Fibroblast of lung (primary cell): ENCODE measurements at places on chromosomes 11 and 22.
A peak's percentile ranks its signal among the peaks of the same experiment; 100 is the strongest.

DNA sequence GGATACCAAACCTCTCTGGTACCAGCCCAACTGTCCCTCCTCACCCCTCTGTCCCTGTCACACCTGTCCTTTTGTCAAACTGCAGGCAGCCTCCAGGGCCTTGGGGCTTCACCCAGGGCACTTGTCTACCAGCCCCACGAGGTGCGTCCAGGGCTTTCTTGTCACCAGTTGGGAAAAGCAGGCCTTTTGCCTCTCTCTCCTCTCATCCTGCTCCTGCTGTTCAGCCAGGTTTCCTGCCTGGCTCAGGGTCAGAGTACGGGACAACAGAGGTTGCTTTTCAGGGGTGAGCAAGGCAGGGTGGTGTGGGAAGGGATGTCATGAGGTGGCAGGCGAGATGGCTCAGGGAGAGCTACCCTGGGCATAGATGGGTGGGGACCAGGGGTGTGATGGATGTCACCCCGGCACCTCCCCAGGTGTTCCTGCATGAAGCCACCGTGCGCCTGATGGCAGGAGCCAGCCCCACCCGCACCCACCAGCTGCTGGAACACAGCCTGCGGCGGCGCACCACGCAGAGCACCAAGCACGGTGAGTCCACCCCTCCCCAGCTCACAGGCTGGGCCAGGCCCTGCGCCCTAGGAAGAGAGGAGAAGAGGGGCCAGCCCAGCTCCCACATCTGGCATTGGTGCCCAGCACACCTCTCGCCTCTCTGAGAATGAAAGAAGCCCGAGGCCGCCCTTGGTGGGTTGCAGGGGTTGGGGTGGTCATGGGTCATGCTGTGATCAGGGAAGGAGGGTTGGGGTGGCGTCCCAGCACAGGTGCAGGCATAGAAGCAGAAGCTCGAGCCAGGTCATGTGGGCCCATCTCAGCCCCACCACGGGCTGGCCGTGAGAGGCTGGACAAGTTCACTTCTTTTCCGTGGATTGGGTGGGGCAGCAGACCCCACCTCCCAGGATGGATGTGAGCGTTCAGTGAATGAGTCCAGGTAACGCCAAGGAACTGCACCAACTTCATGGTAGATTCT, 10.1 kb downstream of the SHISA8 start:
- no peak for DNase-seq

DNA sequence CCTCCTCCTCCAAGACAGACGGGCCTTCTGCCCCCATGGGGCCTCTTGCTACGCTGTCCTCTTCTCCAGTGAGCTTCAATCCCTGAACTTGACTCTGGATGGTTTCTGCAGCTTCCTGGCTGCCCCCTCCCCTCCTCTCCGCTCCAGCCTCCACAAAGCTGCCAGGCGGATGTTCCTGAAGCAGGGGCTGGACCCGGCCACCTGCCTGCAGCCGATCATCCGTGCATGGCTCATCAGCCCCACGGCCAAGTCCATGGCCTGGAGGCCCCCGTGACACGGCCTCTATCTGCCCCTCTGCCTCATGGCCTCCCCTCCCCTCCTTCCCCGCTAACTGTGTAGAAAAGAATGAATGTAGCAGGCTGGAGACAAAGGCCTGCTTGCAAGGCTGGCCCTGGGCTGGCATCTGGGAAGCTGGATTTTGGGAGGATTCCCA, 6.8 kb upstream of the SUN2 start:
- DNase-seq, result no peak

DNA sequence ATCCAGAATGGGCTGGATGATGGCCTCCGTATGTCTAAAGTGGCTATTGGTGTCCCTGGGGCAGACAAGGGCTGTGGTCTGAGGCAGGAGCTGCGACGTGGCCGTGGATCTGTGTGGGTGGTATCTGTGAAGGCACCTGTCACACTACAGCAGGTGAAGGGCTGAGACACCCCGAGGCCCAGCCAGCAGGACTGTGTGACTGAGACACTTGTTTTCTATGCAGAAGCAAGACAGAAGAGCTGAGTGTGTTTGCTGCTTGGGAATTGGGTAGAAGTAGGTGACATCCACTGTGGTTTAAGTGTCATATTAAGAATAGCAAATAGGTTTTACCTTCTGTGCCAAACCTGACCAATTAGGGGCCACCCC, 35.0 kb downstream of the AMPD3 start:
- no peak for DNase-seq

DNA sequence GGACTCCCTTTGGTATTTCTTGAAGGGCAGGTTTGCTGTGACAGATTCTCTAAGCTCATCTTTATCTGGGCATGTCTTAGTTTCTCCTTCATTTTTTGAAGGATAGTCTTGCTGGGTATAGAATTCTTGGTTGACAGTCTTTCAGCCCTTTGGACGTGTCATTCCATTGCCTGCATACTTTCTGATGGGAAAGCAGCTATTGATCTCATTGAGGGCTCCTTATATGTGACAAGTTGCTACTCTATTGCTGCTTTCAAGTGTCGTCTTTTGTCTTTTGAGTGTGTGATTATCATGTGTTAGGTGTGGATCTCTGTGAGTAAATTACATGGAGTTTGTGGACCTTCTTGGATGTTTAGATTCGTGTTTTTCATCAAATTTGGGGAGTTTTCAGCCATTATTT, 21.9 kb downstream of the IGHMBP2 start:
- DNase-seq, result no peak

- no peak for DNase-seq
Observed at GRCh38 chr11:113188371-113188834, 126.0 kb upstream of the TTC12 start.

GRCh38 chr11:59559886-59560285, 48.5 kb downstream of the OR4D9 start:
- DNase-seq, result no peak

DNA sequence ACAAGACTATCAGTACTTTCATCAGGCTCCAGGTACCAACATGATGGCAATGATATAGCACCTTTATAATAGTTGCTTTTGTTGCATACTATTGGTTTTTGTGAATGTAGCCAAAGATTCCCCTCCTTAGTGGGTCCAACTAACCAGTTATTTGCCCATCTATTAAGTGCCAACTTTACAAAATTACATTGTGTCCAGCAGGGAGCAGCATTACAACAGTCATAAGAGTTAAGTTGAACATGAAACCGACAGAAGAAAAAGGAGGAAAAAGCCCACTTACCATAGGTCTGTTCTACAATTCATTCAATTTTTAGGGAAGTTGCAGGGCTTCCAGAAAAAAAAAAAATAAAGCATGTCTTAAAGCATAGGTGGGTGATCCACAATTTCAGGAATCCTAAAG, 21.6 kb downstream of the IMMP1L start:
- peak; percentile 66 for DNase-seq

DNA sequence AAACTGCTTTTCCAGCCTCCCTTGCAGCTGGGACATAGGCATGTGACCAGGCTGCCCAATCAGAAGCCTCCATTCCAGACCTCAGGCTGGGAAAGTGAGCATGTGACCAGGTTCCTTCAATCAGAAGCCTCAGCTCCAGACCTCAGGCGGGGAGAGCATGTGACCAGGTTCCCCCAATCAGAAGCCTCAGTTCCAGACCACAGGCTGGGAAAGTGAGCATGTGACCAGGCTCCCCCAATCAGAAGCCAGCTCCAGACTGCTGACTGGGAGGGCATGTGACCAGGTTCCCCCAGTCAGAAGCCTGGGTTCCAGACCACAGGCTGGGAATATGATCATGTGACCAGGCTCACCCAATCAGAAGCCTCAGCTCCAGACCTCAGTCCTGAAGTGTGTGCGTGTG, 11.7 kb upstream of the IL2RB start:
- no peak for DNase-seq

- no peak for DNase-seq
Observed at GRCh38 chr22:19679522-19680101, 34.7 kb upstream of the SEPTIN5 start.

DNA sequence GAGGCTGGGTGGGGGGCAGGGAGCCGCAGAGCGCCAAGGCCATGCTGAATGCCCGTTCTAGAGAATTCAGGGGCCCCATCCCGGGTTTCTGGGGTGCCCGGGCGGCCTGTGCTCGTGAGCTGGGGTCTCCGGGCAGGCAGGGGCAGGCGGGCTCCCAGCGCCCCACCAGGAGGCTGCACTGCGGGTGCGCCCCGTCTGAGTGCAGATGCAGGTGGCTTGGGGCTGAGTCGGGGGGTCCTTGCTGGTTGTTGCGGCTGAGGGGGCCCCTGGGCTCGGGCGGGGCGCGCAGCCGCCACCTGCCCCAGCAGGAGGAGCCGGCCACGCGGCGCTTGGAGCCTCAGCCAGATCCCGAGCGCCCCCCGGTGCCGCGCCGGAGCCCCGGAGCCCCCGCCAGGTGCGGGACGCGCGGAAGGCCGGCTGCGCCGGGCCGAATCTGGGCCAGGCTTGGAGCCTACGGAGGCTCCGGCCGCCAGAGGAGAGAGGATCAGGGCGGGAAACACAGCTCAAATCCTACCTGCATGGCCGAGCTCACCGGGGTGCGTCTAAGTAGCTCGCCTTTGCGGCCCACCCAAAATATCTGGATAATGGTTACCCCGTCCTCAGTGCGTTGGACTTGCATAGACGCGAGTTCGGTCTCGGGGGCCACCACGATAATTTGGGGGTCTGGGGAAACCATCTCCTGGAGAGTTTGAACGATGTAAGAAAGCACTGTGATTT, 590 bp upstream of the IGF2 start:
- DNase-seq, result no peak

- DNase-seq, result no peak
Observed at GRCh38 chr11:34510673-34511072, 2.9 kb downstream of the ELF5 start.

DNA sequence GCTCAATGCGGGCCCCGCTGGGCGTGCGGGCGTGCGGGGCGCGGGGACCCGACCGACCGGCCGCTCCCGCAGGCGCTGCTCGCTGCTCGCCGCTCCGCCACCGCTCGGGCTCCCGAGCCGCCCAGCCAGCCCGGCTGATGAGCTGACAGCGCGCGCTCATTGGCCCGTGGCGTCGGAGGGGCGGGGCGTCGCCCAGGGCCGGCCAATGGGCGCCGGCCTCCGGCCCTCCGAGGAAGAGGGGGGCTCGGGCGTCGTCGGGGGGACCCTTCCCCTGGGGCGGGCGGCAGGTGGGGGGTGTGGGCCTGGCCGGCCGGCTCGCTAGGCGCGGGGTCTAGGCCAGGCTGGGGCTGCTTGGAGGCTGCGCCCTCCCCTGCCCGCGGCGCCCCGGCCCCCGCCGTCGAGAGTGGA, at the start of gene SCUBE1:
Gene SCUBE1 (minus strand): TSS at position 111 of the 408 bp plus-strand sequence. CDS start 111 bp downstream, outside the sequence.
- peak; percentile 25 for DNase-seq

GRCh38 chr11:23257088-23257487, 396.8 kb upstream of the CCDC179 start:
- no peak for DNase-seq

DNA sequence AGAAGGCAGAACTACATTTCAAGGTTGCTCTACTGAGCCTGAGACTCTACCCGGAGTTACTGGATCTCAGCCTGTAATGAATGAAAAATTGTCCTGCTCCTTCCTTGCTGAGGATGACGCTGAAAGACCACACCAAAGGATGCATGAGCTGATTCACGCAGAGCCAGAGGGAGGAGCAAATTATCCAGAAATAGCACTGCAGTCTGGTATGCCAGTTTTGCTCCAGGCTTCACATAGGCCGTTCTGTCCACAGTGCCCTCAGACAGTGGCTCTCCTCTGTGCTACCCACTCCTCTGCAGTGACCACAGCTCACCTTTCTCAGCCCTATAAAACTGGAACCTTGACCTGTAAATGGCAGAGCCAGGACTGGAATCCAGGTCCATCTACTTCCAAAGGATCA, 79.3 kb upstream of the GALNT18 start:
- peak; percentile 11 for DNase-seq

GRCh38 chr11:66950112-66950535, 8.1 kb downstream of the PC start:
- DNase-seq, result peak; percentile 75

GRCh38 chr11:95692526-95693260, 96.9 kb downstream of the FAM76B start:
- peak; percentile 51 for DNase-seq

DNA sequence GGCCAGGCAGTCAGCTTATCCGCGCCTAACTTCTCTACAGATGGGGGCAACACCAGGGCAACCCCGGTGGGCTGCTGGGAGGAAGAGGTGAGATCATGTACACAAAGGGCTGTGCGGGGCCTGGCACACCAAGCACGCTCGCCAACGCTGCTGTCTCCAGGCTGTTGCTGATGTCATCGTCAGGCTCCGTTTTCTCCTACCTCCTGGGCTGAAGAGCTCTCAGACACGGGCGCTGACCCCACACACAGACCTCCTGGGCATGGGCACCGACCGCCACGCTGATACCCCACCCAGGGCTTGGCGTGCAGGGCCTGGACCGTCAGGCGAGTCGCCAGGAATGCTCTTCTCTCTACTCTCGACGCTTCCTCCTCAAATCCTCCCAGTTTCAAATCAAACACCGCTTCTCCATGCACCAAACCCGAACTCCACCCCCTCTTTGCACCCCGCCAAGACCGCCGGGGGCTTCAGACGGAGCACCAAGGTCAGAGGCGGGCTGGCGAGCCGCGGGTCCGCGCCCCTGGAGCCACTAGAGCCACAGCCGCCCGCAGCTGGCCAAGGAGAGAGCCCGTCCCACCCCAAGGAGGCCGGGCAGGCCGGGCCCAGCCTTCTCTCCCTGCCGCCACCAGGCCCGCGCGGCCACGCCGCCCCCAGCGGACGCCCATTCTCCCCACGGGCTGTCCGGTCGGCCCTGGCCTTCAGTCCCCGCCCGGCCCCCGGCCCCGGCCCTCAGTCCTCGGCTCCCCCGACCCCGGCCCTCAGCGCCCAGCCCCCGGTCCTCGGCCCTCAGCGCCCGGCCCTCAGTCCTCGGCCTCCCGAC, 772 bp downstream of the SBF1 start:
- DNase-seq, result peak; percentile 60

GRCh38 chr11:46633291-46634217, 16.2 kb downstream of the ATG13 start:
- DNase-seq, result no peak

GRCh38 chr11:109730669-109731068, 308.7 kb downstream of the C11orf87 start:
- no peak for DNase-seq

GRCh38 chr22:41444360-41445128, 2.1 kb downstream of the TOB2 start:
- peak; percentile 97 for DNase-seq

DNA sequence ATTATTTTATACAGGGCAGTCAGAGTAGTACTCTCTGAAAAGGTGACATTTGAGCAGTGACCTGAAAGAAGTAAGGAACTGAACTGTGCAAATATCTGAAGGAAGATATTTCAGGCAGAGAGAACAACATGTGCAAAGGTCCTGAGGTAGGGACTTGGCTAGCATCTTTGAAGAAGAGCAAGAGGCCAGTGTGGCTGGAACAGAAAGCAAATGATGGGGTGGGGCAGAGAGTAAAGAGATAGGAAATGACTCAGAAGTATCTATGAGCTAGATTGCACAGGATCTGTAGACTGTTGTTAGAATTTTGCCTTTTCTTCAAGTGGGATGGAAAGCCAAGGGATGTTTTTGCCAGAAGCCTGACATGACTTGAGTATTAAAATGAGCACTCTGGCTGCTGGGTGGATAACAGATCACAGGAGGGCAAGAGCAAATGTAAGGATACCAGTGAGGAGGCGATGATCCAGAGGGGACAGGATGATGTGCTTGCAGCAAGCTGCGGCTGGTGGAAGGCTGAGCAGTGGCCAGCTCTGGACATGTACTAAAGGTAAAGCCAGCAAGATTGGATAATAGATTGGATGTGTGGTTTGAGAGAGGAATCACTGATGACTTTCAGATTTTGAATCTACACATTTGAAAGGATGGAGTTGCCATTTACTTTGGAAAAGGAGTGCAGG, 33.2 kb upstream of the TTC12 start:
- no peak for DNase-seq

- no peak for DNase-seq
Observed at GRCh38 chr22:45976254-45977002, 534 bp downstream of the WNT7B start.

GRCh38 chr22:32024796-32025195, 18.3 kb upstream of the SLC5A1 start:
- DNase-seq, result peak; percentile 25

- DNase-seq, result no peak
Observed at GRCh38 chr22:34769361-34769760, 296.6 kb upstream of the ISX start.
